IMR-90 (cell line): ENCODE measurements at places on chromosomes 7 and 10. TPM values are rescaled to one million over a fixed set of nuclear protein-coding genes. Genes with fewer than 3 reads are reported as not detected.

DNA sequence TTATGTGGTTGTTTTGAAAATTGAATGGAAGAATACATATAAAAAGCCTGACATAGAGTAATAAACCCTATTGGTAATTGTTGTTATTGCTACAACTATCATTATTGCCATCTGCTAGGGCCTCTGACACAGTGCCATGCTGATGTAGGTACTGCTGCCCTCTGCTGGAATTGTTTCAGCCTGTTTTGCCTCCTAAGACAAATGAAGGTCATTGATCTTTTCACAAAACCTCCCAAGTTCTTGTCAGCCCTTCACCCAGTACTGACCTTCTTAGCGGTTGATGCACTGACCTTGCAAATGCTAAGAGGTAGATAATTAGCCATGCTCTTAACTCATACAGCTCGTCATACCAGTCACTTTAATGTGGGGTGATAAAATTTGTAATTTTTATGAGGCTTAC lies 975.2 kb downstream of the SORCS1 start:
- DNase-seq, result no peak

DNA sequence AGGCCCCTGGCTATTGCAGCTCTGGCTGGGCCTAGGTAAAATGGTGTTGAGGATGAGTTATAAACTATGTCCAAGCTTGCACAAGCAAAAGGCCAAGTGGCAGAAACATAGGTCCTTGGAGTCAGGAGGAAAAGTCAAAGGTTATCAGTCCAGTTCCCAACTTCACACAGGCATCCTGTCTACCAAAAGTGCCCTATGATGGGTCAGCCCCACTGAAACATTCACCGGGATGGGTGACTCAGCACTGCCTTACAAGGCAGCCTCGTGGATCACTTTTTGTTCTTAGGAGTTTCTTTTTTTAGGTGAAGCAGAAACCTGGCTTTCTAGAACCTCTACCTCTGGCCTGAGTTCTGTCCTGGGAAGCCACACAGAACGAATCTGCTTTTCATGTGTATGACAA lies 158.8 kb upstream of the LYZL2 start:
- peak; percentile 70 for DNase-seq

STOX1 gene
- polyA plus RNA-seq, result 0.03 TPM in 1 of 2 replicates, not detected in the other

DNA sequence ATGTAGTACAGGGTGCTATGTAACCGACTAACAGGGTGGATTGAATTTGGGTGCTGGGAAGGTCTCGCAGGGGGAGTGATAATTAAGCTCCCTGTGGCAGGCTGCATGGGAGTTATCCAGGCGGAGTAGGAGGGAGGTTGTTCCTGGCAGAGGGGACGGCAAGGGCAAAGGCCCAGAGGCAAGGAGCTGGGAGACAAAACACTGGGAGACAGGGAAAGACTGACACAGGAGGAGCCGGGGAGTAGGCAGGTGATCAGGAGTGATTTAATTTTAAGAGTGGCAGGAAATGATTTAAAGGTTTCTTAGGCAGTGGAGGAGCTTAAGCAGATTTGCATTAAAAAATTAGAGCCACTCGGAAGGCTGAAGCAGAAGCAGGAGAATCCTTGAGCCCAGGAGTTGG lies 40.7 kb upstream of the LEP start:
- no peak for DNase-seq

GRCh38 chr7:2115760-2116447 lies 116.8 kb downstream of the MAD1L1 start:
- DNase-seq, result peak; percentile 74

- DNase-seq, result no peak
These were observed 180.3 kb downstream of the NPSR1 start for GRCh38 chr7:34838329-34838728.

DNA sequence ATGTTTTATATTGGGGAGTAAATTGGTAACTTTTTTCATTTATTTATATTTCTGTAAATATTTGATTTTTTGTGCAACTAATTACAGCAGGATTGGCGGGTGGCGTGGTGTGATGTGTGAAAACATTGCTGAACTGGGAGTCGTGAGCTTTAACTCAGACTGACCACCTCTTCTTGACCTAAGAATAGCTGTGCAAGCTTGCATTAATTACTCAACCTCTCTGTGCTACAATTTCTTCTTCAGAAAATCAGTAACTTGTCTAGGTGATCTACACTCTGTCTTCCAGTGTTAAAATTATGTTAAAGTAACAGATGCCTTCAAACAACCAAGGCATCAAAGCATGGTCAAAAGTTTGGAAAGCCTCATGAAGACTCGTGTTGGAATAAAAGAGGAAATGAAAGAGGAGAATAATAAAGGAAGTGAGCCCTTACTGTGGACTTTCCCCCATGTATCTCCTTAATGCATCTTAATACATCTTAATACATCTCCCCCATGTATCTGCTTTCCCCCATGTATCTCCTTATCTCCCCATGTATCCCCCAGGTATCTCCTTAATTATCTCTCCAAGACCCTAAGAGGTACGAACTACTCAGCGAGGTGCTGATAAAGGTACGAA lies 71.2 kb downstream of the SVIL start:
- DNase-seq, result no peak

GRCh38 chr10:80487791-80488538 lies 33.9 kb downstream of the TSPAN14 start:
- no peak for DNase-seq

DNA sequence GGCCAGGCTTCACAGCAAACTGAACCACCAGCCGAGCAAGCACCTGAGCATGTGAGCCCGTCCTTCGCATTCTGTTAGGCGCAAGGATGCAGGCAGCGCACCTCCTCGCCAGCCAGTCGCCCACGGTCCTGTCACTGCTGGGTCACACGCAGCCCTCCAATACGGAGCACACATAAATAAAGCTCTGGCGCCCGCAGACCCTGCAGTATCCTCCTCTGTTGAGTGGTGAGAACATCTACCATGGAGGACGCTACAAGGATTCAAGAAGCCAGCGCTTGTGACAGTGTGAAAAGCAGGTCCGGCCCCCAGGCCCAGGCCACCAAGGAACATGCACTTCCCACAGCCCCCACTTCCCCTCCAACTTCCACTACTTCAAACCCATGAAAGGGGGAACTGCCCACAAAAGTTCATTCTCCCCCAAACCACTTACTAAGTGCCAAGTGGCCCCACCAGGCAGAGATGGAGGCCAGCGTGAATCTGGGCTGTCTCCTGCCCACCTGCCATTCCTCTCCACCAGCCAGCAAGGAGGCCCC lies 34.8 kb downstream of the VOPP1 start:
- DNase-seq, result no peak

ZNF239 gene
- polyA plus RNA-seq, result 6.4 and 7.4 TPM in 2 replicates

CTNNA3 gene
- polyA plus RNA-seq, result 0.19 TPM in 1 of 2 replicates, not detected in the other

- DNase-seq, result peak; percentile 58
These were observed 187.8 kb downstream of the GNAT3 start for GRCh38 chr7:80324032-80324431.

PRSS2 gene
- not detected in 2 replicates for polyA plus RNA-seq

PRRT4 gene
- not detected in 2 replicates for polyA plus RNA-seq

- no peak for DNase-seq
These were observed 47.7 kb upstream of the WAPL start for GRCh38 chr10:86569335-86569734.

ATP5MK gene
- polyA plus RNA-seq, result 73.4 and 89.8 TPM in 2 replicates

GRCh38 chr7:83547526-83547925 lies 101.4 kb downstream of the SEMA3E start:
- DNase-seq, result peak; percentile 39

DNA sequence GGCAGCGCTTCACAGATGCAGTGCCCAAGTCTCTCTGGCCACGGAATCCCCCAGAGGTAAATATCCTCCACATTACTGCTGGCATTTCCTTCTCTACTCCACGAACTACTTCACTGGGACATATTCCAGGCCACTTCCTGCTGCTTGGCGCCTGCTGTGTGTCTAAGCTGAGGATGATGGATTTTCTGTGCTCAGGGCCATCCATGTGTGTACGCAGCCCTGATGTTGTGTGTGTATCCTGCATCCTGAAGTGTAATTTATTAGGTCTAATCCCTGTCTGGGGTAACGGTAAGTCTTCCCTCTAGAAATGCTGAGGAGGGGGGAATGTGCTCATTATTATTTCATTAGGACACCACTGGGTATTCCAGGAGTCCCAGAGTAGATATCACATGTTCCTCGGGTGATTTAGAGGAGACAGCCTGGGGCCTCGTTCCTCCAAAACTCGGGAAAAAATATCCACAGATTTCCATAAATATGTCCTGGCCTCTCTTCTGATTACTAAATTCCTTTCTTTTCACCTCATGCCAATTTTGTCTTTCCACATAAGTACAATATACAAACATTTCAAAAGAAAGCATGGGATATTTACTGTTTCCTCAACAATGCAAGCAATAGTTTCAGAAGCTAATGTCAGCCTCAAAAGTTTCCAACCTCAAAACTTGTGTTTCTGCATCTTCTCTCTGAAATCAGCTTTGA lies 25.5 kb upstream of the HABP2 start:
- no peak for DNase-seq

DNA sequence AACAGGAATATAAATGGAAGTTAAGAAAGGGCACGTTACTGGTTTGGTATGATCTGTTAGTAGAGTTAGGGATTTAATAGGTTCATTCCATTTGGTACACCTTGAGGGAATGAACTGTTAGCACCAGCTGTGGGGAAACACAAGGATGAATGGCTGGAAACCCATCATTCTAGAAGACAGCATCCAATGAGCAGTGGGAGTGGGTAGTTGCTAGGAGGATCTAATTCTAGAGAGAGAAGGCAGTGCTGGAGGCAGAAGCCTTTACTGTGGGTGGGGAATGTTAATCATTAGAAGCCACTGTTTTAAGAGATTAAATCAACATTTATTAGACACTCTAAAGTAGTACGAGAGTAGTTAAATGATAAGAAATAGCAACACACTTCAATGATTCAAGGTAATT lies 15.5 kb upstream of the GPR15LG start:
- DNase-seq, result no peak

DNA sequence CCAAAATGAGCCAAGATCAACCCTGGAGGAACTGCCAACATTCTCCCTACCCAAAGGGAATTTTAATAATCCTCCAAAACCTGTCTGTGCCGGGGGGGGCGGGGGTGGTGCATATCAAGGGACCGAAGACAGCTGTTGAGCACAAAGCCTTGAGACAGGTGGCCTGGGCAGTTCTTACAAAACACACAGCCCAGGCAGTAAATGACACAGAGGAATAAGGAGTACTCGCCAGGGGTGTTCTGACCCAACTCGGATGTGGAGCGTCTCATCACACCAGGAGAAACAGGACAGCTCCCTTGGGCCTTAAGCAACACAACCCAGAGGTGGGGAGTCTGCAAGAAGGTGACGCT lies 35.6 kb downstream of the PLAC9 start:
- DNase-seq, result no peak

DNA sequence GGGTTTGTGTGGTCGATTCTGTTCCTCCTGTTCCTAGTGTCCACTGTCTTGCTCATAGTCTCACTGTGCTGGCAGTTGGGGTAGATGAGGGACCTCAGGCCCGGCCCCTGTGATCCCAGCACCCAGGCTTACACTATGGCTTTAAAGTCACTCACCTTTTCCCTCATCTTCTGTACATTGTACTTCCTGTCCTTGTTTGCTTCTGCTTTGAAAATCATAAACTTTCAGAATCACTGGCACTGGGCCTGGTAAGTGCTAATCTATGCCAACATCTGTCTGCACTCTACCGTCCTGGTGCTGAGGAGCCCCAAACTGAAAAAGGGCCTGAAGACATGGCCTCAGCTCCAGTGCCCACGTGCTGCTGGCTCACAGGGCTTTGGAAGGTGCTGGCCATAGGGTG lies 5.7 kb upstream of the TAS2R60 start:
- no peak for DNase-seq

DNA sequence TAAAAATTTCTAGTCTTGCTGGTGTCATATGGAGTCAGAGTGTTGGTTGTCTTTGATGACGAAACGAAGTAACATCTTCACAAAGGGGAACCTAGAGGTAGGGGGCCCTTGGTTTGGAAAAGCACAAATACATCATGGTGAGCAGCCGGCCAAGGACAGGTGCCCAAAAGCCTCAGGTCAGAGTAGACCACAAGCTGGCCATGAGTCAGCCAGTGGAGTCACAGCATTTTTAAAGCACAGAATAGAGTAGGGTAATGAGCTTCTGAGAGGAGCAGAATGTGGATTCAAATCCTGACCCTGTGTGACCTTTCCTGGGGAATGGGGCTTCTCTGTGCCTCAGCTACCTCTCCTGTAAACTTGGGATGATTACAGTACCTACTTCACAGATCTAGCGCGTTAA lies 5.3 kb downstream of the CAMK2B start:
- DNase-seq, result peak; percentile 6

LLCFC1 gene
- not detected in 2 replicates for polyA plus RNA-seq

LAMB4 gene
- polyA plus RNA-seq, result 0.12 and 0.13 TPM in 2 replicates

LRRC4 gene
- polyA plus RNA-seq, result 0.55 and 0.69 TPM in 2 replicates

GRCh38 chr7:153021542-153021941 lies 262.0 kb downstream of the ACTR3B start:
- DNase-seq, result no peak

HUS1 gene
- polyA plus RNA-seq, result 12.7 and 16.2 TPM in 2 replicates

- DNase-seq, result no peak
These were observed 62.5 kb downstream of the NKX6-2 start for GRCh38 chr10:132723330-132723970.

DNA sequence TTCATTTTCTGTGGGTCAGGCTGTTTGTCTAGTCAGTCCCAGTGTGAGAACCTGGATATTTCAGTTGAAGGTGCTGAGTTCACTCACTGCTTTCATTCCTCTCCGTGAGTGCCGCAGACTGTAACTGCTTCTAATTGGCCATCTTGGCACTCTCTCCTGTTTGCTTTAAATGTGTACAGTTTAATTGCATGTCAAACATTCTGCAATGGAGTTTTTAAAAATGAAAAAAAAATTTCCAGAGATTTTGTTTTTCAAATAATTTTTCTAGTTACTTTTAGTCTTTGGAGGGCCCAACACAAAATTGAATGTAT lies 87.8 kb downstream of the CCSER2 start:
- DNase-seq, result no peak

GRCh38 chr7:121916211-121916610 lies 43.2 kb downstream of the PTPRZ1 start:
- no peak for DNase-seq

DNA sequence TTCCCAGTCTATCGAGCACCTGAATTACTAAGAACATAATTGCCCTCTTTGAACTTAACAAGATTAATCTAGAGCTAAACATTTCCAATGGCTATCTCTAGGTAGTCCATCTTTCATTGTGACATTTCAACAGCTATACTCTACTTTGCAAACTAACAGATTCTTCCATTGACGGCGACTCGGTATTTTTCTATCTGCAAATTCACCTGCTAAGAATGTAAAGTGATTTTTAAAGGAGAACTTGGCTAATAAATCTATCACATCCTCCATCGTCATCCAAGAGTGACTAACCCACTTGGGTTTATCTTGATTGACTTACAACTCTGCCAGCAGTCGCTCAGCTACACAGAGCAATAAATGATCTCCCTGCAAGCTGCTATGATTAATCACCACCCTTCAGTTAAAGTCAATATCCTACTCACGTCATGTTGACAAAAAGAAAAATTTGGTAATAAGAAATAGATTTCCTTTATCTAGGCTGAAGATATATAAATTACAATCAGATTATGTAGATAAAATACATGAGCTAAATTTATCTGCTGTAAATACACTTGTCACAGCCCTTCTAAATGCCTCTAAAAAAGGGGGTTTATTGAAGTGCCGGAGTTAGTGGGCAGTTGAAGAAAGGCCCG lies 99.5 kb downstream of the SFMBT2 start:
- peak; percentile 13 for DNase-seq

GRCh38 chr7:128404886-128405470 lies 4.8 kb downstream of the IMPDH1 start:
- DNase-seq, result peak; percentile 5
